ENCODE measurements at places on chromosomes 3 and 15.

GRCh38 chr3:185796431-185797107, 28.3 kb downstream of the IGF2BP2 start:
- DNase-seq: no peak

DNA sequence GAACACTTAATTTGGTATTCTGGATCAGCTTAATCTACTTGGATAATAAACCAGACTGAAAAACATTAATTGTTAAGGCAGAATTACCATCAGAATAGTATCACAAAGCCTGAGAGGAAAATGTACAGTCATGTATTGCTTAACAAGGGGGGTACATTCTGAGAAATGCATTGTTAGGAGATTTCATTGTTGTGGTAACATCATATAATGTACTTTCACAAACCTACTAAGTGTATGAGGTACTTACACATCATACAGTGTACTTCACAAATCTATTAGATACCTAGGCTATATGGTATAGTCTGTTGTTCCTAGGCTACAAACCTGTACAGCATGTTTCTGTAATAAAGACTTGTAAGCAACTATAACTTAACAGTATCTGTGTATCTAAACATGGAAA, 68.2 kb downstream of the NBEAL2 start:
- no peak for DNase-seq

DNA sequence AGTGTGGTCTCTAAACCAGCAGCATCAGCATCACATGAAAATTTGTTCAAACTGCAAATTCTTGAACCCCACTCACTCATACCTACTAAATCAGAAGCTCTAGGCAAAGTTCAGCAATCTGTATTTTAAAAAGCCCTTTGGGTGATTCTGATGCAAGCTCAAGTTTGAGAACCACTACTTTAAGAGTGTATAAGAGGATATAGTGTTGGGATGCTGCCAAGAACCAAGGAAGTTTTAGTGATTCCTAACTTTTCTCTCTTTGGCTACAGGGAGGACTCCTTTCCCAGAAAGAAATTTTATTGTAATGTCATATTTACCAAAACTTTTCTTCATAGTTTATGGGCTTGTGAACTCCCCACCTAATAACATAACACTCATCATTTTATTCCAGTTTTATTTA, 422.2 kb downstream of the TBC1D5 start:
- DNase-seq: no peak

- no peak for DNase-seq
These were observed 45.8 kb downstream of the ARHGAP31 start for GRCh38 chr3:119340014-119340413.

- DNase-seq: no peak
These were observed 20.3 kb downstream of the NIT2 start for GRCh38 chr3:100354850-100355249.

- no peak for DNase-seq
These were observed 86.3 kb downstream of the IGF1R start for GRCh38 chr15:98734466-98735199.

- DNase-seq: no peak
These were observed 244.4 kb upstream of the COL8A1 start for GRCh38 chr3:99393961-99394360.

- no peak for DNase-seq
These were observed 661.7 kb upstream of the NAALADL2 start for GRCh38 chr3:174197416-174197815.

- DNase-seq: peak; percentile 96
These were observed 27.1 kb downstream of the SLC28A2 start for GRCh38 chr15:45279024-45279698.

DNA sequence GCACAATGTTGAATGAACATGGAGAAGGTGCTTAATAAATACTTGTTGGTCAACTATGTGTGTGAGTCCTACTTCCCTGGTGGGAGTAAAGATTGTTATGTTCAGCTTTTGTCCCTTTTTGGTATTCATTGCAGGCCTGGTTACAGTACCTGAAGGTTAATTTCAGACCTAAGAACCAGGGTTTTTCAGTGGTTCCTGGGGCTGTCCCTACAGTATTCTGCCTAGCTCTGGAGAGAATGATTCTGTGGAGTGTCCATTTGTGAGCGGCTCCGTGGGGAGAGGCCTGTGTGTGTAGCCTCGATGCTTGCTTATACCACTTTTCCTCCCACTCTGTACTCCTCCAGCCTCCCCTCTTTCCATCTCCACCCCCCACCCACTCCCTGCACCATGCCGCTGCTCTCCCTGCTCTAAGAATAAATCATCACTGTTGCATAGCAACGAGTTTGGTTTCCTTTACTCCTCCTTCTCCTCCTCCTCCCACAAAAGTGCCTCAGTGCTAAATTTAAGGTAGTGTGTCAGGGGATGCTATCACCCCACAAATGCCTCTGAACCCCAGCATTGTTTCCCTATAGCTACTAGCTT, 150.6 kb upstream of the ROPN1 start:
- no peak for DNase-seq

GRCh38 chr3:185582871-185583270, 3.2 kb upstream of the SENP2 start:
- no peak for DNase-seq

- DNase-seq: no peak
These were observed 553.4 kb downstream of the OCA2 start for GRCh38 chr15:27545494-27546255.

- DNase-seq: no peak
These were observed 45.1 kb downstream of the DAPK2 start for GRCh38 chr15:64001148-64001547.

GRCh38 chr3:127536830-127537812, 53.4 kb downstream of the TPRA1 start:
- no peak for DNase-seq

GRCh38 chr3:98540346-98540745, 8.6 kb downstream of the GPR15 start:
- no peak for DNase-seq

DNA sequence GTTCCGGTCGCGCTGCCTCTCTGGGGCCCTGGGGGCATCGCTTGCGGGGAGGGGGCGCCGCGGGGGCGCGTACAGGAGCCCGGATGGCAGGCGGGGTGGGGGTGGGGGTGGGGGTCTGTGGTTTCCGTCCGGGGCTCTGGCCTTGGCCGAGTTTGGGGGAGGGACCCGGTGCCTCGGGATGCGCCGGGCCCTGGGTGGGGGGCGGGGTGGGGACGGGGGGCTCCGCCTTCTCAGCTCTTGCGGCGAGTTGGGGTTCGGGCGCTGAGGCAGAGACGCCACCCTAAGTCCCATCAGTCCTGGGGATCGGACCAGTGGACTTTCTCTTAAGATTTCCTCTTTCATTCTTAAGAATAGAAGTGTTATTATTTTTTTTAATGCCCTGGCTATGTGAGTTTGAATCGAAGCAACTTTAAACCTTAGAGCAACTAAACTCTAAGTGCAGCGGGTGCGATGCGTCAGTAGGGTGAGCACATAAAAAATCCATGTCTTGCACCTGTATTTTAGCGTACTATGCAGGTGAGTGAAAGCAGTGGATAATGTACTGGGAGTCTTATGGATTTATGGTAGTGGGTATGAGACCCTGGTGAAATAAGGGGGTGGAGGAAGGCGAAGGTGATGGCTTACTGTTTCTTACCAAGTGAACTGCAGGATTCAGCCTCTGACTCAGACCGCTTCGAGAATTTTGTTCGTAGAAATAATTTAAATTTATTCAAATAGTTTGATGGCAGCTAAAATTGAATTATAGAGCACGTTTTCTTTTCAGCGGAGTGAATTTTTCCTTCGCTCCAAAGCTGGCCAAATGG, 762 bp downstream of the CTNNB1 start:
- DNase-seq: no peak

DNA sequence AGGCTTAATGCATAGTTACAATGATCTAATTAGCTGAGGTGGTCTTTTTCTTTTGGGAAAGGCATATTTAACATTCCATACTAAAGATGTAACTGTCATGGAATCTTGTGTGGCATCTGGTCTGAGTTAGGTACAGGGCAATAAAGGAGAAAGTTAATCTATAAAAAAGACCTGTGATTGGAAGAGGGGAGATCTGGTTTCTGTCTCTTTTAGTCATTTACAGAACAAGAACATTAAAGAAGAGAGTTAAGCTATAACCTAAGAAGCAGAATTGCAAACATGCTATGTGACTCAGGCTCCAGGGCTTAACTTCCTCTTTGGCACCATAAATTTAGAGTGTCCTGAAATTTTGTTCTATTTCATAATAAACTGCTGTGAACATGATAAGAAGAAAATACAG, 47.2 kb upstream of the MME start:
- DNase-seq: no peak

DNA sequence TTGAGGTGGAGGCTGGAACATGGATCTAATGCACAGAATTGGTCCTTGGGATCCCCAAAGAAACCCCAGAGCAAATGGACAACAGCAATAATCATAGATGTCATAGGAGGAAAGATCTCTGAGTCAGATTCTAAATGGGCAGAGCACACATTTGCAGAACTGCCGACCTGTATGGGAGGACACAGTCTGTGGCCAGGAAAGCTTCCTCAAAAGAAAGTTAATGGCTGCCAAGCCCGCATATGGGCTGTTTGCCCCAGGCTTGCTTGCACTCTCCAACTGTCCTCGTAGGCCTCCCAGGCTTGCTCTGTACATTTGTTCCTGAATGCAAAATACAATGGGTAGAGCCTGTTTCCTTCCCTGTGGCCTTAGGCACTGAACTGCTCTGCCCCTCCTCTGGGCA, 102.0 kb upstream of the PLXNA1 start:
- no peak for DNase-seq

DNA sequence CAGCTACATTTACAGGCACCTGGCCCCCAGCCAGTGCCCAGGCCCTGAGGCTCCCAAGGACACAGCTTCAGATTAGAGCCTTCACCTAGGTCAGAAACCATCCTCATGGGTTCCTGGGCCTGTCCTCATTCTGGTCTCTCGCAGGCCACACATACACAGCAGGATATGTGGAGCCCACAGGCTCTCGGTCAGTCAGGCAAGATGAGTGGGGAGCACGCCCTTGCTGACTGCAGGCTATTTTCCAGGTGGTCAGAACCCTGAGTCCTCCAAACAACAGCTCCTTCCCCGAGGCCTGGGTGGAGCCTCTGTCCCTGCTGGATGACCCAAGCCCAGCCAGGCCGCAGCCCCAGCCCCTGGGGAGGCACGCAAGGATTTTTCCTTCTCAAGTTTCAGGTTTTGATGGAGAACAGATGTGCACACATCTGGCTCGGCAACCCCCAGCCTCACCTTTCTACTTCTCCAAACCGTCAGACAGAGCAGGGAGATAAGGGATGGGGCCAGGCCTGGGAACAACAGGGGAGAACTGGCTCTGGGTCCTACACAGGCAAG, 1.6 kb downstream of the STRA6 start:
- DNase-seq: no peak

GRCh38 chr3:15693355-15693754, 91.8 kb downstream of the BTD start:
- DNase-seq: no peak

DNA sequence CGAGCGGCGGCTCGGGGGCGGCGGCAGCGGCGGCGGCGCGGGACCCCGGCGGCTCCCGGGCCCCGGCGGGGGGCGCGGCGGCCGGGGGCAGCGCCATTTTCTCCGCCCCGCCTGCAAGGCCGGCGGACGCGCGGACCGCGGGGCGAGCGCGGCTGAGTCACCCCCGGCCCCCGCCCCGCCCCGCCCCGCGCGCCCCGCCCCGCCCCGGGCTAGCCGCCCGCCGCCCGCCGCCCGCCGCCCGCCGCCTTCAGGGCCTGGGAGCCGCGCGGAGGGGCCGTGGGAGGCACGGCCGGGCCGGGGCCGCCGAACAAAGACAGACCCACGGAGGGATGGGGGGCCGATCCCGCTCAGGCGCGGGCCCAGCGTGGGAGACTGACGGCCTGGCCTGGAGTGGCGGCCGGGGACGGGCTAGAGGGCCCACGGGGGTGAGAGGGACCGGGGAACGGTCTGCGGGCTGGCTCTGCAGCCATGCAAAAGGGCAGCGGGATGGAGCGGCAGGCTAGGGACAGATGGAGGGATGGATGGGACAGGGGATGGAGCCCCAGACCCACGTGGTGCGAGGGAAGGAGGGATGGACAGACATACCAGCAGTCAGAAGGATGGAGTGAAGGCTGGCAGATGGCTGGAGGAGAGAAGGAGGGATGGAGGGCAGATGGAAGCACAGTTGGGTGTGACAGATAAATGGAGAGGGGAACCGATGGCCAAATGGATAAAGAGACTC, at the start of gene EIF4E3:
EIF4E3 (minus strand) TSS at position 132 of the 721 bp plus-strand sequence; CDS start at position 97, 35 bp downstream.
- DNase-seq: no peak

GRCh38 chr3:144564011-144564410, 592.4 kb downstream of the DIPK2A start:
- no peak for DNase-seq

DNA sequence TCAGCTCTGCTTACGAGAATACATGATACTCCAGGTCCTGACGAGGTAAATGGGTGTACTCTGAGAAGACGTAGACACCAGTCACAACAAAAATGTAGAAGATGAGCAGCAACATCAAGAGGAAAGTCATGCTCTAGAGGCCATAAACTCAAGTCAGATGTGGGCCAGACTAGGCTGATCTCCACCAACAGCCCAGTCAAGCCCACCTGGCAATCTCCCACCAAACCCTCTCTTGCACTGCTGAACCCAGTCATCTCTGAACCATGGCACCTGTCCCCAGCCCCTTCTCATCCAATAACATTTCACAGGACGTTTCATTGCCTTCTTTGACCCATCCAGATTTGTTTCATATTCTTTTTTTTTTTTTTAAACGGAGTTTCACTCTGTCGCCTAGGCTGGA, 10.8 kb upstream of the PDIA3 start:
- no peak for DNase-seq

DNA sequence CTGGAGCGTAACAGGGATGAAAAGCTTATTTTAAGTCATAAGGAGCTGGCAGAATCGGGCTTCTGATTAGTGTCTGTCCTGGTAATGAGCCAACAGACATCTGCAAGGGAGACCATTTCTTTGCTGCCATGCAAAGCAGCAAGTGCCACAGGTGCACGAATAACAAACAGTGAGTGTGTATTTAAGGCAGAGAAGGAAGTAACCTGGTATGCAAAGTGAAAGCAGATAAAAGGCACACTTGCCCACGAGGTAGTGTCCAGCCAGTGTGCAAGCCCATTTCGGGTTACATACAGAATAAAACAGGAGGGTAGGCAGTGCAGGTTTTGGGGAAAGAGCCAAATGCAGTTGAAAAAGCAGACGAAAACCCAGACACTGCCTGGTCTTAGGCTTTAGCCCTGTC, 1153.7 kb downstream of the SI start:
- DNase-seq: no peak

GRCh38 chr15:99446565-99447496, 119.0 kb upstream of the MEF2A start:
- DNase-seq: no peak

GRCh38 chr3:144394032-144394431, 422.4 kb downstream of the DIPK2A start:
- DNase-seq: no peak

GRCh38 chr3:85591451-85591850, 632.7 kb downstream of the CADM2 start:
- DNase-seq: no peak

DNA sequence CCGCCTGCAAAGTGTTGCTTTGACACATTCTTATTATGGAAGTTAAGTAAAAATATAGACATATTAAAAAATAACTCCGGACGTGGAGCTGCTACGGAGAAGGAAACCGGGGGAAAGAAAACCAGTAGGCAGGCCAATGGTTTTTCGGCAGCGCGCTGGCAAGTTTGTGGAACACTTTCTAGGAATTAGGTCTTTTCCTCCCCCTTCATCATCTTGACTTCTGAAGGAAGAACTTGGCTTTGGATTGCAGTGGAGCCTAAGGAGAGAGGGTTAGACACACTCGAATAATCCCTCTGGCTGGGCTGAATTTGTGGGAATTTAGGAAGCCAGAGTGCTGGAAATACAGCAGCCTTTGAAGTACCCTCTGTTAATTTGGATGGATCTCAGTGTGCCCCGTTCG, 317 bp downstream of the ROBO2 start:
- no peak for DNase-seq
